Upper lobe of right lung (tissue), 1 donor: ENCODE measurements at places on chromosomes 5 and 9.

- DNase-seq, result no peak
These were observed 29.6 kb downstream of the PAX5 start for GRCh38 chr9:37004424-37004935.

GRCh38 chr5:38190111-38190510 is 68.2 kb upstream of the EGFLAM start:
- DNase-seq, result no peak

GRCh38 chr5:160473681-160474080 is 52.0 kb downstream of the PTTG1 start:
- DNase-seq, result no peak

- no peak for DNase-seq
These were observed 213.9 kb upstream of the FBXL7 start for GRCh38 chr5:15285901-15286583.
